ENCODE measurements at places on chromosomes 2 and 18. TPM values are rescaled to one million over a fixed set of nuclear protein-coding genes. Genes with fewer than 3 reads are reported as not detected.

Gene MRO
- total RNA-seq: 0.22 TPM

Gene COL5A2
- 787 TPM for total RNA-seq

Gene IL18RAP
- 0.35 TPM for total RNA-seq

Gene OTX1
- total RNA-seq: not detected

Gene LIMS2
- total RNA-seq: 7.7 TPM

Gene POTEJ
- 0.04 TPM for total RNA-seq

Gene EML6
- 18.8 TPM for total RNA-seq

Gene TWIST2
- total RNA-seq: 13.6 TPM

Gene MFSD6
- 7.1 TPM for total RNA-seq

Measured in muscle of leg (tissue), 16 donors.